ENCODE measurements at places on chromosomes 7 and 10. TPM values are rescaled to one million over a fixed set of nuclear protein-coding genes. Genes with fewer than 3 reads are reported as not detected.

The SPDYE5 gene
- not detected for total RNA-seq

The GJD4 gene
- total RNA-seq = not detected

The DENND11 gene
- 35.9 TPM for total RNA-seq

- no peaks in the 10 kb centered on the region for H3K36me3 ChIP-seq
- peaks cover 6% of the 10 kb centered on the region for H3K27me3 ChIP-seq
- H3K4me3 ChIP-seq = no peak overlapping the region
- DNase-seq = no peak
Measured at GRCh38 chr10:73926152-73926764, 15.3 kb downstream of the PLAU start.

The MKLN1 gene
- 26.2 TPM for total RNA-seq

Measured in GM12878 (cell line).